ENCODE measurements at places on chromosomes 4 and X.

- DNase-seq: no peak
Observed at GRCh38 chrX:69153060-69153730, 12.1 kb downstream of the PJA1 start.

- DNase-seq: no peak
Observed at GRCh38 chr4:70996018-70996360, 2.5 kb downstream of the DCK start.

GRCh38 chrX:54043541-54044125 is 640 bp downstream of the PHF8 start:
- DNase-seq: no peak

GRCh38 chr4:32631831-32632230 is 1911.7 kb downstream of the PCDH7 start:
- no peak for DNase-seq

DNA sequence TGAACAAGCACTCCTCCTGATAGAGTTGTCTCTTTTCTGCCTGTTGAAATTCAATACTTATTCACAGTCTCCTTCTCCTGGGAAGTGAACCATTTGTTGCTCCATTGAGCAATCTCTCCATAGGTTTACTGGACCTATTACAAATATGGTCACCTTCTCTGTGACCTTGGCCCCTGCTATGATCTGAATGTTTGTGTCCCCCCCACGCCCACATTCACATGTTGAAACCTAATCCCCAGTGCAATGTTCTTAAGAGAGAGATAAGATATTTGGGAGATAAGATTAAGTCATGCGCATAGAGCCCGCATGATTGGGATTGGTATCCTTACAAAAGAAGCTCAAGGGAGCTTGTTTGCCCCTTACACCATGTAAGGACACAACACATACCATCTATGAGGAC is 54.1 kb upstream of the GABRE start:
- no peak for DNase-seq
